ENCODE measurements at places on chromosomes 7 and 10.

DNA sequence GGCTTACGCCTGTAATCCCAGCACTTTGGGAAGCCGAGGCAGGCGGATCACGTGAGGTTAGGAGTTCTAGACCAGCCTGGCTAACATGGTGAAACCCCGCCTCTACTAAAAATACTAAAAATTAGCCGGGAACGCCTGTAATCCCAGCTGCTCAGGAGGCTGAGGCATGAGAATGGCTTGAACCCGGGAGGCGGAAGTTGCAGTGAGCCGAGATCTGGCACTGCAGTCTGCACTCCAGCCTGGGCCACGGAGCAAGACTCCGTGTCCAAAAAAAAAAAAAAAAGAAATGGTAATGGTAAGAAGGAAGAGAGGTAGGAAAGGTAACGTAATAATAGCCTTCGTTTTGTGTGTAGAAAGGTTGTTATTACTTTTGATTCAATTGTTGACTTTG lies 1.2 kb downstream of the HSPA14 start:
- H3K36me3 ChIP-seq, result peaks cover 12% of the 10 kb centered on the region
- H3K4me1 ChIP-seq, result peaks cover 23% of the 10 kb centered on the region
- DNase-seq, result peak; percentile 21
- H3K27me3 ChIP-seq, result no peaks in the 10 kb centered on the region
- H3K27ac ChIP-seq, result peak overlapping the region; percentile 97

DNA sequence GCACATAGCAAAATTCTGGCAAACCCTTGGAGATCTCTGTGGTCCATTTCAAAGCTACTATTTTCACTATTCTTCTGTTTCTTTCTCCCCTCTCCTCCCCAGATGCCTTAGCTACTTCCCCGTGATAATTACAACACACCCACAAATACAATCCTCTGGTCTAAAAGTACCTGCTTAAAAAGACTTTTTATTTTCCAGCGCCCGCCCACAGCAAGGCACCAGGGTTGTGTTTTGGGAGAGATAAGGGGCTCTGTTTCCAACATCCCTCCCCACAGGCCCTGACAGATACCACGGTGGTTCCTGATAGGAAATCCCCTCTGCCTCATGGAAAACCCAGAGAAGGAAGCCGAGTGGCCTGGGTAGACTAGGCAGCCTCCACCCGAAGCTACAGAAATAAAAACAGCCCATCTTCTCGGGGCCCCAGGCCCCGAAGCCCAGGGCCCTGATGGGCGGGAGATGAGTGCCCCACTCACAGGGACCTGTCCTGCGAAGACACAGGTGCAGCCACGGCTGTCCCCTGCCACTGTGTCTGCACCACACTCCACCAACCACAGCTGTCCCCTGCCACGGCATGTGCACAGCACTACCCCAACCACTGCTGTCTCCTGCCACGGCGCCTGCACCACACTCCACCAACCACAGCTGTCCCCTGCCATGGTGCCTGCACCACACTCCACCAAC lies 19.7 kb downstream of the CALML5 start:
- no peak overlapping the region for H3K4me3 ChIP-seq
- H3K27ac ChIP-seq, result no peak overlapping the region
- no peaks in the 10 kb centered on the region for H3K36me3 ChIP-seq
- no peaks in the 10 kb centered on the region for H3K4me1 ChIP-seq
- no peaks in the 10 kb centered on the region for H3K27me3 ChIP-seq

GRCh38 chr10:120480065-120480600 lies 23.1 kb downstream of the PLPP4 start:
- no peak for DNase-seq
- H3K27ac ChIP-seq, result no peak overlapping the region
- no peaks in the 10 kb centered on the region for H3K36me3 ChIP-seq

DNA sequence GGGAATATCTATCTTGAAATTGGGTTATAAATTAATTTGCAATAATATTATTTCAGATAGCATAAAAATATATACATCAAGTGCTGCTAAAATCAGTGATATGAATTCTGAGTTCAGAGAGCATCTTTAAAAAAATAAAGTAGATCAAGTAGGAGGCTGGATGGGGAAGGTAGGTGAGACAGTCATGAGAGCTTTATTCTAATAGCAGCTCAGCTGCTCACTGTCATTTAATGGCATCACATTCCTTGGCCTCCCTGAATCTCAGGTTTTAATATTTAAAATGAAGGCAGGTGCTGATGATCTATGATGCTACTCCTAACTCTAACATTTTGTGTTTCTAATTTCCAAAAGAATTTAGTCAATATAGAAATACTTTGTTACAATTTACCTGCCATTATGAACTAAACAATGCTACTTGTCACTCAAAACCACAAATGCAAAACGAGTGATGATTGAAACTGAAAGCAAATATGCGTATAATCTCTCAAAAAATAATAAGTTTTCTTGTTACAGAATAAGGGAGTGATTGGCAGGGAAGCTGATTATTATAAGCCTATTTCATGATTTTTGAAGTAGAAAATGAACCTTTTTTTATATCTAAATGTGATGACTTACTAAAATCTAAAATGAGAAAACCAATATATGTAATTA lies 147.6 kb upstream of the CSTF2T start:
- no peaks in the 10 kb centered on the region for H3K36me3 ChIP-seq
- no peaks in the 10 kb centered on the region for H3K4me1 ChIP-seq
- DNase-seq, result no peak
- H3K27me3 ChIP-seq, result no peaks in the 10 kb centered on the region
- H3K4me3 ChIP-seq, result no peak overlapping the region

DNA sequence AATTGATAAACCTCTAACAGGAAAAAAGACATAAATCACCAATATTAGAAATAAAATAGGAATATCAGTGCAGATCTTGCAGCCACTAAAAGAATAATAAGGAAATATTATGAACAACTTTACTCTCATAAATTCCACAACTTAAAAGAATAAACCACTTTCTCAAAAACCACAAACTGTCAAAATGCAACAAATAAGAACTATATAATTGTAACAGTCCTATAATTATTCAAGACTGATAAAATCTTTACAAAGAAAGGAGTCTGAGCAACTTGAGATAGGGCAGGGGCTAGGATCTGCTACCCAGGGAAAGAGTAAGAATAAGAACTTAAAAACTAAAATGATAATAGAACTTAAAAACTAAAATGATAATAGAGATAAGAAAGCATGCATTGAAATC lies 169.5 kb upstream of the GDF10 start:
- H3K4me1 ChIP-seq, result no peaks in the 10 kb centered on the region
- H3K27me3 ChIP-seq, result no peaks in the 10 kb centered on the region

DNA sequence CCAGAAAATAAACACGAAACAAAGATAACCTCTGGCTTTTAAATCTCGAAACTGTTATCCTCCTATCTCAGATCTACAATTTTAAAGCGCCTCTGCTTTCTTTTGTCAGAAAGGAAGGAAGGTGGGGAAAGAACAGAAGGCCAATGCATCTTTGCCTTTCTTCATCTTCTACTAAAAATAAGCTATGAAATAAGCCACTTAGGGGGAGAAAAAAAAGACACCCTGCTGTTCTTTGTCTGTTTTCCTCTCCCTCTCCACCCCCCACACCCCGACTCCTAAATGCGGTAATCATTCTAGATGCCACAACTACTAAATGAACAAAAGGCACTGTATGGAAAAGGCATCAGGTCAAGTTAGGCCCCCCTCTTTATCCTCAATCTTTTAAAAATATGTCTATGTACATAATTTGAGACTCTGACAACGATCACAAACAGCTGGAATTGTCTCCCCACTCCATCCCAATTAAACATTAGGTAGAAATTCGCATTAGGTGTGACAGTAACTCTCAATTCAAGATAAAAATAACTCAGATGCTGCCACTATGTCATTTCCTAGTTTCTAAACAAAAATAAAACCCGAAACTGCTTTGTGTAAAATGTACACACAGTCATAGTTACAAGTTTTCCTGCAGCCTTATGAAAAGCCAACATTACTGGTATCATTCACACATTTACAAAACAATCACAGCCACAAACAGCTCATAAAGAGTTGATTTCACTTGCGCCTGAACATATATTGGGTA lies 2.4 kb downstream of the UBE2H start:
- no peak for DNase-seq
- H3K27ac ChIP-seq, result peak overlapping the region; percentile 98
- peak overlapping the region; percentile 63 for H3K4me3 ChIP-seq
- no peaks in the 10 kb centered on the region for H3K27me3 ChIP-seq

DNA sequence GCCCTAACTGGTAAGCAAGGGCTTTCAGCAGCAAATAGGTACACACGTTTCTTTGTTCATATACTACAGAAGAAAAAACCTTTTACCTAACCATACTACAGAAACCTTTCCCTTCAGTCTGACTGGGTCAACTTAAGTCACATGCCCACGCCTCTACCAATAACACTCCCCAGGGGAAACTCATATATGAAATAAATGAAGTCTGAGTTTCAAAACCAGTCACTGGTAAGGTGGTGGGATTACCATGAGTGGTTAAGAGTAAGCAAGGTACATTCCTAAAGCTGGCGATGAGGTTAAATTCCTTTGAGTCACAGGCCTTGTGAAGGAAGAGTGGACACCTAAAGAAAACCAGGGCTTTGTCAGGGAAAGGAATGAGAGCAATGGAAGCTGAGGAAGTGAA lies 21.4 kb upstream of the KIF20B start:
- DNase-seq, result no peak
- no peaks in the 10 kb centered on the region for H3K36me3 ChIP-seq
- H3K4me3 ChIP-seq, result no peak overlapping the region
- H3K27me3 ChIP-seq, result no peaks in the 10 kb centered on the region
- H3K27ac ChIP-seq, result no peak overlapping the region
- H3K4me1 ChIP-seq, result peaks cover 10% of the 10 kb centered on the region

DNA sequence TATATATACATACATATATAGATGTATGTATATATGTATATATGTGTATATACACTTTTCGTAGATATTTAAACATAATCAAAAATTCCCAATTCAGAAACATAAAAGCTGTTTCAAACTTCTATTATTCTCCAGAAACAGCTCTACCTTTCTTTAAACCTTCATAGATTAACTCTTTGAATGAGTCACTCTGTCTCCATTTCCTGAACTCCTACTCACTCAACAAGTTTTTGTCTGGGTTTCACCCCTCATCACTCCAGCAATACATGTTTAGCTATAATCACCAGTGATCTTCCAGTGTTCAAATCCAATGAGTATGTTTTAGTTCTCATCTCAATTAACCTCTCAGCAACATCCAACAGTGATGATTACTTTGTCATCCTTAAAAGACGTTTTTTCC lies 9.6 kb downstream of the DGKB start:
- no peak for DNase-seq
- no peaks in the 10 kb centered on the region for H3K36me3 ChIP-seq
- no peak overlapping the region for H3K4me3 ChIP-seq
- H3K4me1 ChIP-seq, result no peaks in the 10 kb centered on the region
- H3K27me3 ChIP-seq, result no peaks in the 10 kb centered on the region

GRCh38 chr7:135333200-135333599 lies 99.6 kb downstream of the STRA8 start:
- peaks cover 7% of the 10 kb centered on the region for H3K4me1 ChIP-seq
- H3K36me3 ChIP-seq, result no peaks in the 10 kb centered on the region
- no peak overlapping the region for H3K27ac ChIP-seq
- no peak for DNase-seq
- H3K4me3 ChIP-seq, result no peak overlapping the region

GRCh38 chr10:13658871-13659685 lies 72.3 kb downstream of the PRPF18 start:
- no peaks in the 10 kb centered on the region for H3K27me3 ChIP-seq
- H3K4me1 ChIP-seq, result no peaks in the 10 kb centered on the region
- H3K27ac ChIP-seq, result no peak overlapping the region

DNA sequence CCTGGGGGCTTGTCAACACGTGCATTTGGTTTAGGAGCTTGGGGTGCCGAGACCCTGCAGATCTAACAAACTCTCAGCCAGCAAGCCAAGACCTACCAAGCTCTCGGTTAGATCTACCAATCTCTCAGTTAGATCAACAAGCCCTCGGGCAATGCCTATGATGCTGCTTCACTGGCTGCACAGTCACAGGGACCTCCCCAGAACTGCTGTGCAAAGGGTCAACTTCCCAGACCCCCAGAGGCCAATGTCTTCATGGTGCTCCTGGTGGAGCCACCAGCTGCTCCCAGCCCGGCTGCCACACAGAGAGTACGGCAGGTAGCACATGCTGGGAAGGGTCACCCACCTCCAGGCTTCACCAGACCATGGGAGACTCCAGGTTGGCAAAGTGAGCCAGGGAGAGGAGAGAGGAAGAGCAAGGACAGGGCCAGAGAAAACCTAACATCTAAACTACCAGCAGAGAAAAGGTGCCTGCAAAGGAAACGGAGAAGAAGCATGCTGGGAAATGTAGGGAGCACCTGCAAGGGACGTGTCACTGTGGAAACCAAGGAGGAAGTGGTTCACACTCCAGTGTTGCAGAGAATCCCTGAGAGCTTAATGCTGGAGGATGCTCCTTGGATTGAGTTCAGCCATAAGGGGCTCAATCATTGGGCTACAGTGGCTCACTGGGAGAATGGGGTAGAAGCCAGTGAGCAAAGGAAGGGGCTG lies 51.5 kb upstream of the GDF10 start:
- H3K4me3 ChIP-seq, result no peak overlapping the region
- H3K4me1 ChIP-seq, result peaks cover 7% of the 10 kb centered on the region
- no peaks in the 10 kb centered on the region for H3K27me3 ChIP-seq
- no peak overlapping the region for H3K27ac ChIP-seq
- no peaks in the 10 kb centered on the region for H3K36me3 ChIP-seq
- no peak for DNase-seq

GRCh38 chr10:126458466-126458865 lies 70.2 kb upstream of the ADAM12 start:
- no peak overlapping the region for H3K4me3 ChIP-seq
- H3K27me3 ChIP-seq, result no peaks in the 10 kb centered on the region
- H3K36me3 ChIP-seq, result no peaks in the 10 kb centered on the region
- H3K27ac ChIP-seq, result no peak overlapping the region

- no peaks in the 10 kb centered on the region for H3K36me3 ChIP-seq
- no peak overlapping the region for H3K4me3 ChIP-seq
These were observed 148.2 kb upstream of the WNT16 start for GRCh38 chr7:121180436-121181063.

Data from body of pancreas (tissue), 4 donors.